ENCODE measurements at places on chromosomes 5 and 9.

DNA sequence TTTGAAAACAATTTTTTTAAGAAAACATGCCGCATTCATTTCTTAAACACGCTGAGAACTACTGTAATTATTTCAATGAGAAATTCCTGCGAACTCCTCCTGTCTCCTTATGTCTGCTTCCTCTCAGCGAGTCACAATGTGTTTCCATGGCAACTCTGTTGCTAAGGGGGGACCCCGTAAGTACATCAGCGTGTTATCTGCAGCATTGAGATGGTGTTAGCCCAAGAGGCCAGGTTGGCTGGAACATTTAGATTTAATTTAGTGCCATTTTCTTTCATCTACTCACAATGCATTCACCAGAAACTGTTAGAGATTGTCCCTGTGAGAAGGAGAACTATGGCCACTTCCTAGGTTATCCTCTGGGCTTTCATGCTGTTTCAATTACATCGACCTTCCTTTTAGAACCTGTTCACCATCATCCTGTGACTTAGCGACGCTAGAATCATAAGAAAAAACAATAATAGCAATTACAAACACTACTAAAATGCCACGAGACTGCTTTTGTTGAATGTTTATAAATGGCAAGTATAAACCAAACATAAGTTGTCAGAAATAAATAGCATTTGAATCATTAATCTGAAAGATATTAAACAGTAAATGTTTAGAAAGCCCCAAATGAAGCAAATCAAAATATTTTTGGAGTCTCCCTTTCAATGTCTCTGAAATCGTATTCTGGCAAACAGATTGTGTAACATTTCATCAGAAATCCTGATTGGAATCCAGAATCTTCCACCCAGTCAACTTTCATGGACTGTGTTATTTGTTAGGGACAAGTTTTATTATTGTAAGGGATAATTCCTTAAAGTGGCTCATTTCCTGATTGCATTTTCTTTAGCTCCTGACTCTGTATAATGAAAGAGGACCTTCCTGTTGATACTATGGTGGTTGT is 39.7 kb upstream of the SHC3 start:
- DNase-seq, result no peak

- DNase-seq, result no peak
These were observed 368 bp downstream of the SURF1 start for GRCh38 chr9:133355881-133356357.

DNA sequence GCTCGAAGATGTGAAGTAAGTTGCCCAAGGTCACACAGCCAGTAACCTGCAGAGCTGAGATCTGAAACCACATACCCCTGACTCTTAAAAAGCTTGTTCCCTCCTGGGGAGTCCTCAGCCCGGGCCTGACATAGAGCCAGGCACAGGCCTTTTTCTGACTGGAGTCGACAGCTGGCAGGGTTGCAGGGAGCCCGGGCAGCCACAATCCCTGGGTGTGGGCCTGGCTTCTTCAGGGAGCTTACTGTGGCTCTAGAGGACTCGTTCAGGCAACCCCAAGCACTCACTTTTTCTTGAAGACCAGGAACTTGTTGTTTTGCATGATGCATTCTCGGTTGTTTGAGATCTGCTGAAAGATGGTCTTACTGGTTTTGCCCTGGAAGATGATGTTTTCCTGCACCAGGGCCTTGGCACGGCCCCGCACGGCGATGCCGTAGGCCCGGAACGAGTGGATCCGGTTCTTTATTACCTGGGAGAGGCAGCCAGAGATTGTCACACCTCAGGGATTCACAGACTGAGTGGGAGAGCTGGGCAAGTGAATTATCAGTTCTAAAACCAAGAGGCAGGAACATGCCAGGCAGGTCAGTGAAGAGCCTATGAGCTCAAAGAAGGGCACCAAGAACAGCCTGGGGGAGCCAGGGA is 30.0 kb downstream of the POLR1E start:
- DNase-seq, result no peak

- no peak for DNase-seq
These were observed 542.3 kb downstream of the PDE4D start for GRCh38 chr5:59351076-59351794.

GRCh38 chr9:117763314-117763713 is 59.1 kb downstream of the TLR4 start:
- DNase-seq, result no peak

DNA sequence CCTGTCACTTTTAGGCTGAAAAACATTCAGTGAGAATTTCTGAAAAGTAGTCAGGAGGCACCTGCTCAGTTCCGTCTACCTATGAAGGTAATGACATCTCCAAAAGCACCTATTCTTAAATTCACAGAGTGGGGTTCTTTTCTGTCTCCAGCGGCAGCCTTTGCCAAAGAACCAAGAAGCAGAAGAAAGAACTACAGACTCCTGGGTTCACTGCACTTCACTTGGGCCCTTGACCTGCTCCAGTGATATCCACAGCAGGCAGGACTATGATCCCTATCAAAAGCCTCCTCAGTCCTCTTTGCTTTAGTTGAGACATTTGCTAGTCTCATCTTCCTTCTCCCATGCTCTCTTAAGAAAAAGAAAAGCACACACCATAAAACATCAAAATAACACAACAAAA is 19.7 kb upstream of the PLPP6 start:
- DNase-seq, result no peak

DNA sequence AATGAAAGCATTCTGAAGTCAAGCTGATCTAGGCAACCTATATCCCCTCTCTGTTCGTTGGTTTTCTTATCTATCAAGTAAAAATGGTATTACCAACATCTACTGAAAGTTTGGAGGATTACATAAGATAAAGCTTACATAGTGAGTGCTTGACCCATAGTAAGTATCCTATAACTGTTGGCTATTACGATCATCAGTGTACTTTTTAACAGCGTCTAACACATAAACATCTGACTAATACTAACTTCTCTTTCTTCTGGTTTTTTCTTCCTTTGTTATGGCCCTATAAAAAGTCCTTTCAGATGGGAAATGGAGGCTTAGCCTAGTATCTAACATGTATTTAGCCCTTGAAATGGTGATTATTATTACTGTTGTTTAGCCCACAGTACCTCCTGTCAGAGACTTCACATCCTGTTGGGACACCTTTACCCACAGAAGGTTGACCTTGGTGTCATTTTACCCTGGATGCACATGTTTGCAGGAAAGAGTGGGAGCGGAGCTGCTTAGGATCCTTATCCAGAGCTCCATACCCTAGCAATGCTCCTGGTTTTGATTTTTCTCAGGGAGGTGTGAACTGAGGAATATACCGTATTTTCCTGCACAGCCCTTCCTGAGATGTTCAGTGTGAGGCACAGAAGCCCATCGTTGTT is 6.0 kb downstream of the INSYN2B start:
- DNase-seq, result no peak

DNA sequence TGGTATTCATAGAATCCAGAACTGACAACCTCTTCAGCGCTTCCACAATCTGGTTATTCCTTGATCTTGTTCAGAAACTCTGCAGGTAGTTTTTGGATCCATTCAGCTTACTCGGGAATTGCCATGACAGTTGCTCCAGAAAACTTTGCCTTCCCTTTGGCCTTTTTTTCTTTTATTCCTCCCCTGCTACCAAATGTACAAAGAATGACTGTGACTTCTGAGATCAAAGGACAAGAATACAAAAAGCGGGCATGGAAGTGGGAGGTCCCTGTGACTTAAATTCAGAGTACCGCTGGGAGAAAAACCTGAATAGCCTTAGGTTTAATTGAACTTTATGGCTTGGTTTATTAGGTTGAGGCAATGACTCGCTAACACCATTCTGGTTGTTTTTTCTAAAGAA is 59.5 kb downstream of the ADGRV1 start:
- no peak for DNase-seq

DNA sequence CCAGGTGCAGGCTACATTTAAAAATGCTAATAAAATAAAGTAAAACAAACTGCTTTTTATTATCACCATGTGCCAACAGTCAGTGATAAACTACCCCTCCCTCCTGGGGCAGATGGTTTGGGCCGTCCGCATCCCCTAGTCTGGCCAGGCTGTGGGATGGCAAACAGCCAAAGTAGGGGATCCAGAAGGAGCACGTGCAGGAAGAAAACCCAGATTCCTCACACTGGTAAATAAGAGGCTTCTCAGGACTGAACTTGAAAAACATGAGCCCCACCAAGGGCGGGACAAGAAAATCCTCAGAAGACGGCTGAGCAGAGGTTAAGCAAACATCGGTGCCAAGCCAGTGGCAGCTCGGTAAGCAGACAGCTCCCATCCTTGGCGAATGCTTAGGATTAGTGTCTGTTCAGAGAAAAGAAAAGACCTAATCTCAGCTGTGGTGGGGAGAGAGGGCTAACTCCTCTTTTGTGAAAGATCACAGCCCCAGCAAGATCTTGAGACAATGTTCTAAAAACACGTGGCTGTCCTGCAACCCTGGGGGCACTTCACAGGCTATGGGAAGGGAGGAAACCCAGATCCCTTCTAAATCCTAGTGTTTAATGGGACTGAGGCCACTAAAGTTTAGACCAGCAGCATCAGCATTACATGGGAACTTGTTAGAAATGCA is 46.5 kb upstream of the GDNF start:
- no peak for DNase-seq

DNA sequence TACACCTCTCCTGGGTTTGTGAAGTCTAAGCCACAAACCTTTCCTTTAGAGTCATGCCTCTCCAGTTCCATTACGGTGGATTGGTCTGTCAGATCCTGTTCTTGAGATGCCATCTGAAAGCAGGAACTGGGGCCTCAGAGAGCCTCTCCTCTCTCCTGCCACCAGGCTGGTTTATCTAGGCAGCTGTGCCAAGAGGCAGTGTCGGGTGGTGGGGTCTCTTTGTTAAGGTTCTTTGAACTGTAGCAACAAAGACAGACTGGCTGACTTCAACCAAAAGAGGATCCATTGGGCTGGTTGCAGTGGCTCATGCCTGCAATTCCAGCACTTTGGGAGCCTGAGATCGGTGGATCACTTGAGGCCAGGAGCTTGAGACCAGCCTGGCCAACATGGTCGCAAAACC is 66.0 kb upstream of the ANGPTL2 start:
- no peak for DNase-seq

DNA sequence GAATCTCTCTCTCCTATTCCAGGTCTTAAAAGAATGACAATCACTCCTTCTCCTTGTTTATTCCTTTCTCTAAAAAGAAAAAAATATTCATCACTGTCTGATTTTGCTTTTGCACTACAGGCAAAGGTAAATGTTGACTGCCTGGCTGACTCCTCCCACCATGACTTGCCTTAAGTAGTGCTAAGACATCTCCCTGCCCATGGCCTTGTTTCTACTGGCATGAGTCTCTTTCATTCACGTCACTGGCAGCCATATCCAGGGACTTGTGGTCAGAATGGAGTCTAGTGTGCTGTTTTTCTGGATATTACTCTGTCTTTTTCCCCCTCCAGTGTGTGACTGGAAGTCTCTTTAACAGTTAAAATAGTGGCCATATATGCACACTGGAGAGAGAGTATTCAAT is 522.9 kb upstream of the DAB2 start:
- DNase-seq, result no peak

- no peak for DNase-seq
These were observed 58.6 kb upstream of the FNIP1 start for GRCh38 chr5:131855452-131855851.

GRCh38 chr9:6640268-6641051 is 5.1 kb downstream of the GLDC start:
- no peak for DNase-seq

DNA sequence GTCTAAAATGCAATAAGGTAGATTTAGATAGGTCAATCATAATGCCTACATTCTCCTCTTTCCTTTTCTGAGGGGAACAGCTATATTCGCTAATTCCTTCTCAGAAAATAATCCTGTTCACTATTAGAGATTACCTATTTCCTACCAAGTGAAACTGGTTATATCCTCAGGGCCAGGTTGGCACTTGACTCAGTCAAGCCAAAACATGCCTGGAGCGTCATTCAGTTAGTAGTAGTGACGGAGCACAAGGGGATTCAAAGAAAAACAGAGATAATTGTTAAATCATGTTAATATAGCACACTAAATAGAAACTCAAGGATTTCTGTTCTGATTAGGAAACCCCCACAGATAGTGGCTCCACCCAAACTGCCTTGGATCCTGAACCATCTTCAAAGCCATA is 515.4 kb upstream of the PTPRD start:
- no peak for DNase-seq

DNA sequence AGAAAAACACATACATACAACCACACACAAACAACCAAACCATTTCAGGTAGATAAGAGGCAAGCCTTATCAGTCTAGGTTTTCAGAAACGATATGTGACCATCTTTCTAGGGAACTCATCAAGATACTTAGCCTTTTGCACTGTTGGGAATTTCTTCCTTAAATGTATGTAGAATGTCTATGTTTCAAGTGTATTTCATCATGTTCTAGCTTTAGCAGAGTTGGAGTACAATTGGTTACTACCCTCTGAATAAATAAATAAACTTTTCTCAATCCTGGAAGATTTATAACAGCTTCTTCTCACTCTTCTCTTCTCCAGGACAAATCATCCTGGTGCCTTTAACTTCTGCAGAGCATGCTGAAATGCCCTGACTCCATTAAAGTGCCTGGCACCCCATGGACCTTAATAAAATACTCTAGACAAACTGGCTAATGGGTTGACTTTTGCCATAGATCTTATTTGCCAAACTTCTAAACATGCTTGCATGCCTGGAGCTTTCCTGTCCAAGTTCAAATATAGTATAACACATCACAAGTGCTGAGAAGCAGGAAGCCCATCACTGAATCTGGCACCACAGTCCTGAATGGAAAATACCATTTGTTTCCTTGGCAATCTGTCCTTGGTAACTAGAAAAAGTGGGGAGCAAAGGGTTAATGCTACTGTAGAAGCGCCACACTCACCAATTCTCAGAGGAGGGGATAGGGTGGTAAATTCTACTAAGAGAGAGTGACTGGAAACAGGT is 33.1 kb upstream of the ZNF462 start:
- DNase-seq, result no peak

GRCh38 chr9:95088421-95089161 is 228.9 kb downstream of the FANCC start:
- DNase-seq, result no peak

DNA sequence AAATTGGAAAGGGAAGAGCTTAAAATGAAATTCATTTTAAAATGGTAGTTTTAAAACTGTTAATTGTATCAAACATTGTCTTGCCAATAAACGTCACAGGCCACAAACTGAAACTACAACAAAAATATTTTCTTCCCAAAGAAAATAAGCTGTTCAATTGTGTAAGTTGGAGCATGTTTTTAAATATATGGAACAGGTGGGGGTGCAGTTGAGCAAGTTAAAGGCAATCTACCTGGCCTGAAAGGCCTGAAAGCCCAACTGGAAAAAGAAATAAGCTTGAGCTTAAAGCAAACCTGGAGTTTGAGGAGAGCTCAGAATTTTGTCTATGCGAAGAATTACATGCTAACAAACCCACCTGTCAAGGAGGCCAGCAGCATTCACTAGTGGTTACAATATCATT is 439.5 kb downstream of the ACTL7B start:
- DNase-seq, result no peak

DNA sequence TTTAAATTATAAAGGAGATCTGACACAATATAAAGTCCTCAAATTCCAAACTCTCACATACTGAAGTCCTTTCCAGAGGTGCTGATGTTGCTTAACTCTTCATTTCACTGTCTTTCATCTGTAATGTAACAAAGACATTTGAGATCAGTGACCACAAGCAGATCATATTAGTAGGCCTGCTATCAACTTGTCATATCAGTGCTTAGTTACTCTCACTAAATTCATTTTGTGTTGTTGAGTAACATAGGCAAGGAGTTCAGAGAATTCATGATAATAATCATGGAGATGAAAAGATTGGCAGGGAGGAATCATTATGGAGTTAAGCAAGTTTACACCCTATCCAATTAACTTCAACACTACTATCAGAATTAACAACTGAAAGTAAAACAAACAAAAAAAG is 571.0 kb upstream of the ARRDC3 start:
- DNase-seq, result no peak

- no peak for DNase-seq
These were observed 66.9 kb downstream of the SKIC3 start for GRCh38 chr5:95487880-95488279.

- no peak for DNase-seq
These were observed 49.9 kb upstream of the GDNF start for GRCh38 chr5:37889612-37890317.
